ENCODE measurements at places on chromosomes 5 and 9.

GRCh38 chr5:176366232-176366894 is 1.1 kb downstream of the ARL10 start:
- DNase-seq = no peak

GRCh38 chr5:100846772-100847171 is 56.3 kb downstream of the ST8SIA4 start:
- no peak for DNase-seq

DNA sequence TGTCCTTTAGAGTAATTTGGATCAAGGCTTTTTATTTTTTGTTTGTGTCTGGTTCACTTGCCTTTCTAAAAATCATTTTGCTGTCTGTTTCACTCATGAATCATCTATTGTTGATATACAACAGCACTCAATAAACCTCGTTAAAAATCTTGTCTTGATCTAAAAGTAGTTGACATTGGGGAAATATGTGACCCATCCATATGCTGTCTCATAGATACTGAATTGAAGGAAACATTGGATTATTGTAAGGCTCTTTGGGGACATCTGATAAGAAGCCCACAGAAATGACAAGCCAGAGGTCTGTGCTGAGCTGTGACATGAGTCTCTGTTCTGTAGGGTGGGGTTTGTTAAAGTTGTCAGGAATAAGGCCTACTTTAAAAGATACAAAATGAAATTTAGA is 208.0 kb downstream of the PDZD2 start:
- no peak for DNase-seq

DNA sequence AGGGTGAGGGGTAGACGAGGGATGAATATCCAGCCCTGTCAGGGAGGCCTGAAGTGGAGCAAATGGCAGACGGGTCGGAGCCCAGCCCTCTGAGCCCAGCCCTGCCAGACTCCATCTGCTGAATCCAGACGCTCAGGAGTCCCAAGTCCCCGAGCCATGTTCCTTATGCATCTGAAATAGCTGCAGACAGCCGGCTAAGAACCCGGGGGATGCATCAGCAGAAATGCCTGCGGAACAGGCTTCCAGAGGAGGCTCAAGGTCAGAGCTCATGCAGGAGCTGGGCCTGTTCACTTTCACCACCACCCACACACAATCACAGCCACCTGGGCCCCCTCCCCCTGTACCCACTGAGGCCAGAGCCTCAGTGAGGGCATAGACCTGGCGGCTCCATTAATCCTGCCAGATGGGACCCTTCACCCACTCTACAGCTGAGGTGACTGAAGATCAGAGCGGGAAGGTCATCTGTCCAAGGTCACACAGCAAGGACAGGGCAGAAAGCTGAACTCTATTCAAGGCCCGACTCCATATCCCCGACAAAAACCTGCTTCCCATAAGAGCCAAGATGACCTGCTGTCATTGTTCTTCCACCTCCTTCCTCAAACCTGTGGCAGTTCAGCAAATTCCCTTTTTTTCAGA is 24.4 kb upstream of the AKNA start:
- no peak for DNase-seq

DNA sequence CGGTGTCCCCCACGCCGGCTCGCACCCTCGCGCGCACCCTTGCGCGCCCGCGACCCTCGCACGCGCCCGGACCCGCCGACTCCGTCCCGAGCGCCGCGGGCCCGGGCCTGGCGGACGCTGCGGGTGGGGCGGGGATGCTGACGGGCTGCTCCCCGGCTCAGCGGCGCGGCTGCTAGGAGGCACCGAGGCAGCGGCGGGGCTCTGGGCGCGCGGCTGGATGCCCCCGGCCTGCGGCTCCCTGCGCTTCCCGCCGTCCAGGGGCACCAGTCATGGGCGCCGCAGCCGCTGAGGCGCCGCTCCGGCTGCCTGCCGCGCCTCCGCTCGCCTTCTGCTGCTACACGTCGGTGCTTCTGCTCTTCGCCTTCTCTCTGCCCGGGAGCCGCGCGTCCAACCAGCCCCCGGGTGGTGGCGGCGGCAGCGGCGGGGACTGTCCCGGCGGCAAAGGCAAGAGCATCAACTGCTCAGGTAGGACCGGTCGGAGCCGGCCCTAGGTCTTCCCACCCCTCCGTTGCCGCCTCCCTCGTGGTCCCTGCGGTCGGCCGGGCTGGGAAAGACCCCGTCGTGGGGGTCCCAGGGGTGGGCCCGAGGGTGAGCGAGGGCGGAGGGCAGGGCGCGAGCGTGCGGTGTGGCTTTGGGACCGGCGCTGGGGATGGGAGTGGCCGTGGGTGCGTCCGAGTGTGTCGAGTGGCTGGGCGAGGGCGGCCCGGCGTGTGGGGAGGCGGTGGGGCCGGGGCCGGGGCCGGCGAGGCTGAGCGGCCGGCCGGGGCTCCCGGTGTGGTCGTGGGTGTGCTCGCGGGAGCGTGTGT is 530 bp downstream of the TMEFF1 start:
- DNase-seq = no peak

DNA sequence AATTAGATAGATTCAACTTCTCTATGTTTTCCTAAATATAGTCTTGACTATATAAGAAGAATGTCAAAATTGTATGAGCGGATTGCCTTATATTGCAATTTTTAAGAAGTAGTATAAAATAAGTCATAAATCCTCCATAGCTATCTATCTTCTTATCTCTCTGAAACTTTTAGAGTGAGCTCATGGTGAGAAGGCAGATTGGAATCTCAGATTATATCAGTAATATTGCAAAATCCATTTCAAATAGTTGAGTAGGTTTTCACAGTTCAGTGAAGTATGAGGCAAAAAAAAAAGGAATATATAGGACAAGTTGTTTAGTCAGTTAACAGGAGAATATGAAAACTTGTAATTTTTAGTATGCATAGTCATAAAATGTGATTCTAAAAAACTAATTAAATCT is 156.4 kb downstream of the FAM174A start:
- DNase-seq = no peak

DNA sequence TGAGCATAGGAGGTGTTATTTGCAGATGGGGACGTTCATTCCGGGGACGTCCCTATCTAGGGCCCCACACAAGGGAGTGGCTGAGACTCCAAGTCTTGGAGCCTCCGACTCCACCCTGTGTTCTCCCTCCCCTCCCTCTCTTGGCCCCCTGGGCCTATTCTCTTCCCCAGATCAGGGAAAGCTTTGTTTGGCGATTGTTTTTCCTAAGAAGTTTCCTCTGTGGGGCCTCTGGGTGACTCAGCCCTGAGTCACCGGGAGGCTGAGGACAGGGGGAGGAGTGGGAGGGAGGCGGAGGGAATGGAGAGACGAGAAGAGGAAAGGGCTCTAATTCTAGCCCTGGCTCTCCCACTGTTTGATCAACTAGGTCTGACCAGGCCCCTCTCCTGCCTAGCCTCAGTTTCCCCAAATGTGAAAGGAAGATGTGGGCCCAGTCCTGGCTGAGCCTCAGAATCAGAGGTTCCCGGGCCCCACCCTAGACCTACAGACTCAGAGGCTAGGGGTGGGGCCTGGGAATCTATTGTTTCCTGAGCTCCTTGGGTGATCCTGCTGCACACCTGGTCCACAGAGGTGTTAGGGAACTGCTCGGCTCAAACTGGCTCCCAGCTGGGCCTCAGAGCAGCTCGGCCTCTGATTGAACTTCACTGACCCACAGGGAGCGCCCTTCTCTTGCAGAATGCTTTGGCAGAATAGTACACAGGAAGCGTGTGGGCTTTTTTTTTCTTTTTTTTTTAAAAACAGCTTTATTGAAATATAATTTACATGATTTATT is 19.2 kb downstream of the GSN start:
- no peak for DNase-seq

GRCh38 chr9:92745881-92746280 is 18.8 kb downstream of the BICD2 start:
- no peak for DNase-seq

- no peak for DNase-seq
These were observed 103.3 kb upstream of the CNTLN start for GRCh38 chr9:17031546-17031945.

GRCh38 chr9:84412654-84413053 is 72.1 kb upstream of the SLC28A3 start:
- DNase-seq = no peak

GRCh38 chr5:123673107-123673506 is 161.1 kb downstream of the CSNK1G3 start:
- no peak for DNase-seq

GRCh38 chr5:67319935-67320725 is 123.5 kb upstream of the CD180 start:
- DNase-seq = no peak

DNA sequence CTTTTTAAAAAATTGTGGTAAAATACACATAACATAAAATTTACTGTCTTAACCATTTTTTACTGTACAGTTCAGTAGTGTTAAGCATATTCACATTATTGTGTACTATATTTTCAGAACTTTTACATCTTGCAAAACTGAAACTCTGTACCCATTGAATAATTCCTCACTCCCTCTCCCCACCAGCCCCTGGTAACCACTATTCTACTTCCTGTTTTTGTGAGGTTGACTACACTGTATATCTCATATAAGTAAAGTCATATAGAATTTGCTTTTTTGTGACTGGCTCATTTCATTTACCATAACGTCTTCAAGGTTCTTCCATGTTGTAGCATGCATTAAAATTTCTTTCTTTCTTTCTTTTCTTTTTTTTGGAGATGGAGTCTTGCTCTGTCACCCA is 87.0 kb downstream of the LNPEP start:
- DNase-seq = no peak

DNA sequence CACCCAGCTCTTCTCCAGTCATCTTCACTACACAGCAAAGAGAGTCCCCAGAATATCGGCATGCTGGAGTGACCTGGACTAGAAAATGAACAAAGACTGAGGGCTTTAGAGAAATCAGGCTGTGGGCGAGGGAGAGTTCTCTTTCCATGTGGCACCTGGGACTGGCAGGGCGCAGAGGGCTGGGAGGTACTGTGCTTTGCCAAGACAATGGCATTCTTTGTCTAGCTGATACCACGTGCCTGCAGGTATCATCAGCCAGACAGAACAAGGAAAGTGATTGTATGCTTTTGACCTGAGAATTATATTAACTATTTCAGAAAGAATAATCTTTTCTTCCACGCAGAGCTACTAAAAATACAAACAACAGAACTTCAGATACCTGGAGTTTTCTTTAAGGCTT is 30.5 kb downstream of the DDX31 start:
- DNase-seq = no peak

- DNase-seq = no peak
These were observed 10.8 kb upstream of the PLIN2 start for GRCh38 chr9:19138084-19138483.

DNA sequence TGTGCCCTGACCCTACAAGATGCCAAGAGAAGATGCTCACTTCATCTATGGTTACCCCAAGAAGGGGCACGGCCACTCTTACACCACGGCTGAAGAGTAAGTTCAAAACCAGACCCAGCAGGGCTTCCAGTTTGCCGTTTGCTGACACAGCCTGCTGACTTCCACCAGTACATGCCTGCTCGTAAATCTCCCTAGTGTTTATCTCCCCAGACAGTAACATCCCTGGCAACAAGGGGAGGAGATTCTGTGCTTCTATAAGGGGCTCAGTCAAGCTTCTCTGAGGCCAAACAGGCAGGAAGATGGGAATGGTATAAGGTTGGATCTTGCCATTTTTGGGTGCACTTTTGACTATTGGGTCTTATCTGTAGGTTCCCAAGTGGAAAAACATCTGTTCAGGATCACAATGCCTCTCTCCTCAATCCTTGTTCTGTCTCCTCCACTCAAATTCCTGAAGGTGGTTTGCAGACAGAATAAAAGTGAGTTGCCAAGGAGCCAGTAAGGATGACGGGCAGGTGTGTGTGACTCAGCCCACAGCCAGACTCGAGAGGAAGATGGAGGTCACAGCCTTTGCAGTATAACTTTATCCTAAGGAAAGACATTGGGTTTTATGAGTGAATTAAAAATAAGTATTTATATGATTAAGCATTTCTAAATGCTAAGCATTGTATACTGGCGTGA is 1.9 kb downstream of the MLANA start:
- DNase-seq = no peak

DNA sequence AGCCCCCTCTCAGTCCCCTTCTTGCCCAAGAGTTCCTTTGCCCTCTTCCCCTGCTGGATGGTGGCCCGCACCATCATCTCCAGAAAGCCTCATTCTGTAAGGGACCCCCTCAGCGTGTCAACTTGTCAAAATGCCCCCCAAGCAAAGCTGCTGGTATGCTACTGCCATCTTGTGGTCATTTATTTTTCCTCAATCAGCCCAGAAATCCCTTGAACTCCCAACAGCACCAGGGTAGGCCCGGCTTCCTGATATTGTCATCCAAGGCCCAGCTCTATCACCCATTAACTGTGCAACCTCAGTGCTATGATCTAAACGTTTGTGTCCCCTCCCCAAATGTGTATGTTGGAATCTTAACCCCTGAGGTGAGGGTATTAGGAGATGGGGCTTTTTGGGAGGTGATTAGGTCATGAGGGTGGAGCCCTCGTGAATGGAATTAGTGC is 53.2 kb upstream of the FBXW11 start:
- no peak for DNase-seq

DNA sequence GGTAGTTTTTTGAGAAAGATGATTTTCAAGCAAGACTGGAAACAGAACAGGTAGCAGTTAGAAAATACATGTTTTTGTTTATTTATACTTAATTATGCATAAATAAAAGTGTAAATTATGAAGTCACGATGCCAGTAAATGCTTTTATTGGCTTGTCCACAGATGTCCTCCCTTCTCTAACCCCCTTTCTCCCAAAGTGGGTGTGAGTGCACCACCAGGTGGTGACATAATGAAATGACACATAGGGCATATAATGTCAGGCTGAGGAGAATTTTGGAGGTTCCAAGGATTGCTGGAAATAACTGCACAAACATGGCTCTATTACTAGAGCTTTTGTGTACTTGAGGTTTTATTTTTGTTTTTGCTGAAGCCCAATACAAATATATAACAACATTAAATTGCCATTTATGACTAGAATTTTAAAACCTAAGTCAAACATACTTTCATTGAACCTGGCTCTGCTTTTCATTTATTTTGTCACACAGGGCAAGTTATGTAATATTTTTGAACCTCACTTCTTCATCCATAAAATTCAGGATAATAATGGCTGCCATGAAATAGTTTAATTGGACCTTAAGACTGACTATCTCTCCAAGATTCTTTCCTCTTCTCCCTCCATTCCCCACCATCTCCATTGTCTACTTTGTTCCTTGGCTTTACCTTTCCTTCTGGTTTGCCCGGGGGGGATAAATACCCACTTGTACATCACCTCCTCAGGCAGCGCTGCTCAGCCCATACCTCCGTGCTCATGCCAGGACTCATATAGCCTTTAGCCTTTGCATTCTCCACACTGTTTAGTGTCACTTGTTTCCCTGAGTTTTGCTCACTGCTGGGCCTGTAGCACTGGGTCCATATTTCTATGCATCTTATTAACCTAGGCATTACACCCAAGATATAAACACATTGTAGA is 168.8 kb downstream of the PDE4D start:
- DNase-seq = no peak

DNA sequence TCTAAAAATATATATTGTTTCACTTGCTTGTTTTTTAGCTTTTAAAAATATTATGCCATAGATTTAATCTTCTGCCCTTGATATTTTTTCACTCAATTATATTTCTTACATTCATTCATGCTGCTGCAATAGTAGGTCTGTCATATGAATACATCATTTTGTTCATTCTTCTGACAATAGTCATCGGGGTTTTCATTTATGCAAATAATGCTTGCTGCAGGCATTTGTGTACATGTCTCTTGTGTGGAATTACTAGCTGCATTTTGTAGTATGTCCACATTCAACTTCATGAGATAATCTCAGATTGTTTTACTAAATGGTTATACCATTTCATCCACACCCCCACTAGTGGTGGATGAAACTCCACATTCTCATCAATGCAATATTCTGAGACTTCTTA is 5.3 kb upstream of the PLPP1 start:
- DNase-seq = no peak

Measured in NCI-H1930 (cell line).